Omental fat pad (tissue), 4 donors: ENCODE measurements at places on chromosomes 3 and 15.

- no peak for DNase-seq
Observed at GRCh38 chr3:187678726-187679268, 8.6 kb upstream of the SST start.

GRCh38 chr15:90970274-90970673 is 15.6 kb downstream of the RCCD1 start:
- no peak for DNase-seq

GRCh38 chr15:69224383-69224782 is 63.9 kb downstream of the GLCE start:
- DNase-seq = no peak

DNA sequence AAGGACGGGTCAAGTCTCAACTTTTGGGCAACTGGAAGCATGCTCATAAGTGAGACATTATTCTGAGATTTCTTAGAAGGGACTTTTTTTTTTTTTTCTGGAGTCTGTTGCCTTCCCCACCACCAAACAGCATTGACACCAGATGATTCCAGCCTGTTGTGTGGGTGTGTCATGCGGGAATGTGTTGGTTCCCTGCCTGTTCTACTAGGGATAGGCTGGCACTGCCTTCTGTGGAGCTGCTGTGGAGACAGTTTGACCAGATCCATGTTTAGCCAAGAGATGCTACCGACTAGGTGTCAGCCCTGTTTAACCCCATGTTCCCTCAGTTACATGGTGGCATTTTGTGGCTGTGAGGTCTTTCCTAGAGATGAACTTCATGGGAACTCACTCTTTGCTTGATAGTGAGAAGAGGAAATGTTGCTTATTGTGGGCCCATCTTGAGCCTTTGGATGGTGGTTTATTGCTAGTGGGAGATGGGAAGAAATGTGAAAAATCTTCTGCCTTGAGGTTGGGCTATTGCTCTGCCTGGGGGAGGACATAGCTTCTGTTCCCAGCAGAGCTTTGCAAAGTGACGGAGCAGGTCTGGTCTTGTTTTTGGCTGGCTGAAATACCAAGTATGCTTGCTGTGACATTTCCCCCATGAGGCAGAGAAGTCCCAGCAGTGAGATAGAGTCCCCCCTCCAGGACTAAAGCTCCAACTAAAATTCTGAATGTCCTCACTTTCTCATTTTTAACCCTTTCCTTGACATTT is 31.3 kb downstream of the TRAK1 start:
- DNase-seq = no peak

GRCh38 chr3:196232154-196232881 is 16.0 kb downstream of the SLC51A start:
- no peak for DNase-seq

GRCh38 chr3:45417930-45418847 is 29.8 kb downstream of the LARS2 start:
- no peak for DNase-seq

- no peak for DNase-seq
Observed at GRCh38 chr3:2921903-2922302, 188.3 kb downstream of the IL5RA start.

DNA sequence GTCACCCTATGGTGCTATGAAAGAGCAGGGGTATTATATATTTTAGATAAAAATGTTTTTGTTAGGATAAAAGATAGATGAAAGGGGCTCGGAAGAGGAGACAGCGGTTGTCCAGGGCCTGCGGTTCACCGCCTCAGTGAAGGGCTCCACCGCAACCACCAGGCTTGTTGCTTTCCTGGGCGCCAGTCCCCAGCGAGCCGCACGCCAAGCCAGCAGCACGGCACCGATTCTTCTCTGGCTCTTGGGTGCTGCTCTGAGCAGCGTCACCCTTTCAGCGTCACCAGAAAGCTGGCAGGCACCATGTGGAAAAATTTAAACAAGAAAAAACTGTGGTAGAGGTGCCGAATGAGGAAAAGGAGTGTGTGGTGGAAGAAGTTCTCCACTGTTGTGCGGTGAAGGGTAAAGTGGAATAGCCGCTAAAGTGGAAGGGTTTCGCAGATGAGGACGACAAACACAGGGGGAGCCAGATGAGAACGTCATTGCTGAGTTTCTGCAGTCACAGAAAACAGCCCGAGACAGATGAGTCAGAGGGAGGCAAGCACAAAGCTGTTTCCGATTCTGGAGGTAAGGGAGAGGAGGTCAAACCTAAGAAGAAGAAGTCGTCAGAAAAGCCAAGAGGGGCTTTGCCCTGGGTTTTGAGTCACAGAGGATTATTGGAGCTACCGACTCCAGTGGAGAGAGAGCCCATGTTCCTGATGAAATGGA is 569.2 kb downstream of the ZBBX start:
- no peak for DNase-seq

DNA sequence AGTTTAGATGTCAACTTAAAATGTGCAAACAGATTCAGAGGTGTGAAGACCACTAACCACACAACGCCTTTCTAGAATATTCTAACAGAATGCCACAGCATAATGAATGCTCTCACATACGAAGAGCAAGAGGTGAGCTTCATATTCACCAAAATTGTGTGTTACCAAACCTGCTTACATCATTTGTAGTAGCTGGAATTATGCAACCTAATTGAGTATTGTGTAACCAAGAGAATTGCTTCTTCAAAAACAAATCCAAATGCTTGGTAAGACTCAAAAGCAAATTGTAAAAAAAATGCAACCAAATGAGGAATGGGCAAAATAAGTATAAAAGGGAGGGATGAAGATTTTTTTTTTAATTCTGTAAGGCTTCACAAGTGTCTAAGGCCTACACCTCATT is 160.7 kb downstream of the TAFA4 start:
- DNase-seq = no peak

DNA sequence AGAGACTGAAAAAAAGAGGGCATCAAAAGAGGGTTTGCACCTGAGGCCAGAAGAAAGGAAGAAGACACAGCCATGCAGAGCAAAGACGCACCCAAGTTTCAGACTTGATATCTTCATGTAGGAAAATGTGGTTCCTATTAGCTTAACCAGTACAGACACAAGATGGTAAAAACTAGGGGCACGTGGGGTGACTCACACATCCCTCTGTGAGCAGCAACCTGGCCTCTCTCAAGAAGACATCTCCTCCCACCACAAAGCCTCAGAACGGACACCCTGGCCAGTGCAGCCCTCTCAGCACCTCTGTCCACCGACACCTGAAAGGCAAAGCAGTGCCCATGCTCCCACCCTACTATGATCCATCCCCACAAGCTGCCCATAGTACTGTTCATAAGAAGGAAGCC is 33.3 kb downstream of the GLB1 start:
- no peak for DNase-seq
